ENCODE measurements at places on chromosomes 2 and 18. TPM values are rescaled to one million over a fixed set of nuclear protein-coding genes. Genes with fewer than 3 reads are reported as not detected.
A peak's percentile ranks its signal among the peaks of the same experiment; 100 is the strongest.

IGFBP2 gene
- not detected for total RNA-seq

GRCh38 chr2:203690117-203690431 is 16.4 kb upstream of the CD28 start:
- no peak for ATAC-seq

- ATAC-seq = no peak
Measured at GRCh38 chr2:179237209-179237946, 27.3 kb downstream of the SESTD1 start.

DNA sequence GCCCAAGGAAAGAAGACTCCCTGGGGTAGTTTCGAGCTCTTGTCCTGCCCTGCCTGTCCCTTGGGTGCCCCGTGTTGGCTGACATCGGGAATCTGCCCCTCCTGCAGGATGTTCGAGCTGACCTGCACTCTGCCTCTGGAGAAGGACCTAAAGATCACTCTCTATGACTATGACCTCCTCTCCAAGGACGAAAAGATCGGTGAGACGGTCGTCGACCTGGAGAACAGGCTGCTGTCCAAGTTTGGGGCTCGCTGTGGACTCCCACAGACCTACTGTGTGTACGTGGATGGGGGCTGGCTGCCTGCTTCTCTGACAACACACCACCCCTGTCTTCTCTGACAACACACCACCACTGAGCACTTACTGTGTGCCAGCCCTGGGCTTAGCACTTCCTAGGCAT is 210.8 kb downstream of the DYSF start:
- no peak for ATAC-seq

DNA sequence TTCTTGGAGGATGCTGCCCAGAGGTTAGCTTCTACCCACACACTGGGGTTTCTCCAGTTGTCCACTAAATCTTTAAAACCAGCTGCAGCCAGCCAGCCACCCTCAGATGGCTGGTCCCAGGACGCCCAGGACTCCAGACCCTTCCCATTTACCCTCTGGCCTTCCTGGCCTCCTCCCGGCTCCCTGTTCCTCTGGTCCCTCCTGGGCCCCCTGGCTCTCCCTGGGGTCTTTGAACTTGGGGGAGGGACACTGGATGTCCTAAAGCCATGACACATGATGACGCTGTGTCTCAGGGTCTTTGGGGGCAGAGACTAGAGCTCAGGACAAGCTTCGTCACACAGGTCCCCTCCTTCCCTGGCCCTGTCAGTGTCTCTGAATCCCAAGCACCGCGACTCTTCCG is 201.1 kb upstream of the HDAC4 start:
- ATAC-seq = no peak

DNA sequence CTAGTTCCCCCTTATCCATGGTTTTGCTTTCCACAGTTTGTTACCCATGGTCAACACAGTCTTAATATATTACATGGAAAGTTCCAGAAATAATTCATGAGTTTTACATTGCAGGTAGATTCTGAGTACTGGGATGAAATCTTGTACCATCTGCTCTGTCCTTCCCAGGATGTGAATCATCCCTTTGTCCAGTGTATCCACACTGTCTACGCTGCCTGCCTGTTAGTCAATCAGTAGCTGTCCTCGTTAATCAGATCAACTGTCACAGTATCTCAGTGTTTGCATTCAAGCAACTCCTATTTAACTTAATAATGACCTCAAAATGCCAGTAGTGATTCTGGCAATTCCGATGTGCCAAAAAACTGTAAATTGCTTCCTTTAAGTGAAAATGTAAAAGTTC is 76.3 kb downstream of the DYNC1I2 start:
- ATAC-seq = no peak

DNA sequence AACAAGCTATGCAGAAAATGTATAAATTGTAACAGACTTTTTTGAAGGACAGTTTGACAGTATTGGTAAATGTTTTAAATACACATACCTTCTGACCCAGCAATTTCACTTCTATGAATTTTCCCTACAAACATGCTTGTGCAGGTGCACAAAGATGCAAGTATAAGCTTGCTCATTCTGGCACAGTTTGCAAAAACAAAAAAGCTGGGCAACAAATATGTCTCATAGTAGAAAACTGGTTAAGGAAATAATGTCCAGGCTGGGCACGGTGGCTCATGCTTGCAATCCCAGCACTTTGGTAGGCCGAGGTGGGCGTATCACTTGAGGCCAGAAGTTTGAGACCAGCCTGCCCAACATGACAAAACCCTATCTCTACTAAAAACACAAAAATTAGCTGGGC is 96.9 kb upstream of the NEDD4L start:
- no peak for ATAC-seq

DNA sequence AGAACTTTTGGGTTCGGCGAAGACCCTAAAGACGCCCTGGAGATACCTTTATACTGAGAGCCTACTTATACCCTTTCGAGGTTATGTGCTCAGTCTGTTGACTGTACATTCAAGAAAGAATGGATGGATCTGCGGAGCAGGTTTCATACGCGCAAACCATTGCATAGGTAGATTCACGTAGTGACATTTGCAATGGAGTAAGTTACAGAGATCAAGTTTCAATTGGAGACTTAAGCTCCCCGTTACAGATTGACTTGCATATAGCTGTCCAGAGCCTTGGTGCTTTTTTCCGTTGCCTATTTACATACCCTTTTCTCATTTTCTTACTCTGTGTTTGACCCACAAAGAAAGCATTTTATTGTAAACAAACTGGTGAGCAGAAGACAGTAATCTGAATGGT is 923 bp downstream of the PSMD1 start:
- no peak for ATAC-seq

PSTPIP2 gene
- total RNA-seq = 8.1 TPM

GALNT3 gene
- 10.8 TPM for total RNA-seq

DNA sequence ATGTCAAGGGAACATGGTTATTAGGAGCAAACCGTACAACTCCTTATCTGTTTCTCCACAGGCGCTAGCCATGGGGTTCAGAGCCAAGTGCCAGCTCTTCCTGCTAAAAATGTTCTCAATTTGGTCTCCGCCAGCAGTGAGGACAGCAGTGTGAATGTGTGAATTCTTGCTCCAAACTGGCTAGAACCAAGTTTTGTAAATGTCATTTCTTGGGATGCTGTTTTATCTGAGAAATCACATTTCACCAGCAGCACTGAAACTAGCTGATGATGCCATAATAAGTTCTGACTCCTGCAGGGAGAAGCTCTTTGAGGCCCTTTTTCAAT is 140.6 kb upstream of the LGALSL start:
- ATAC-seq = no peak

DNA sequence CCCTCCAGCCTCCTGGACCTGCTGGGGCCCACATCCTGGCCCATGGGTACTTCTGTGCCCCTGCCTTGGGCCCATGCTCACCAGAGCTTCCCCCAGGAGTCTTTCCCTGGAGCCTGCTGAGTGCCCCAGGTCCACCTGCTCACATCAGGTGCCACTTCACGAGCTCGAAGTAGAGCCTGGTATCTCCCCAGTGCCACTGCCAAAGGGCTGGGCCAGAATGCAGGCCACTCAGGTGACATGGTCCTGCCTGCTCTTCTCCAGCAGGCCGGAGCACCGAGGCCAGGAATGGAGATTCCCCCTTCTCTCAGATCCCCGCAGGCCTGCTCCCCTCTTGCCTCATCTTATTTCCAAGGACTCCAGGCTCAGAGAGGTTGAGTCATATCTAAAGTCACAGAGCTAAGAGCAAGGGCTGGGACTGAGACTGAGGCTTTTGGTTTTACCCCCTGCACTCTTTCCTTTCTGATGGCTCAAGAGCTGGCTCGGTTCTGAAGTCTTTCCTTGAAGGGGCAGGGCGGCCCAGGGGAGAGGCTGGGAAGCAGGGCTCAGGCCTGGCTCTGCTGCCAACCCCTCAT is 79.2 kb downstream of the HS1BP3 start:
- peak; percentile 24 for ATAC-seq

DNA sequence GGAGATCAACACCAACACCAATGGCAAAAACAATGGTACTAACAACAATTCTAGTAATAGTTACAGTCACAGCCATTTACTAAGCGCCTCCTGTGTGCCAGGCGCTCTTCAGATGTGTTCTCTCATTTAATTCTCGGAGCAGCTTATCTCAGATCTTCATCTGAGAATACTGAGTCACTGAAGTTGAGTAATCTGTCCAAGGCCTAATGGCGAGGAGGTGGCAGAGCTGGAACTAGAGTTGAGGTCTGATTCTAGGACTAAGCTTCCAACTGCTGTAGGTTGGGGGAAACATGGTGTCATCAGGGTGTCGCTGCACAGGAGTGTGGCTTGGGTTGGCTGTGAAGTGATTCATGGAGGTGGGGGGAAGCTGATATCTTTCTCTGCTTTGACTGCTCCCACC is 156.1 kb downstream of the DYSF start:
- ATAC-seq = peak; percentile 13

- peak; percentile 73 for ATAC-seq
Measured at GRCh38 chr2:101823347-101823791, 125.9 kb downstream of the MAP4K4 start.

- no peak for ATAC-seq
Measured at GRCh38 chr2:77232909-77233425, 289.2 kb downstream of the LRRTM4 start.

TBC1D8 gene
- total RNA-seq = 0.95 TPM

HOXD10 gene
- total RNA-seq = not detected

KCNJ3 gene
- not detected for total RNA-seq

DNA sequence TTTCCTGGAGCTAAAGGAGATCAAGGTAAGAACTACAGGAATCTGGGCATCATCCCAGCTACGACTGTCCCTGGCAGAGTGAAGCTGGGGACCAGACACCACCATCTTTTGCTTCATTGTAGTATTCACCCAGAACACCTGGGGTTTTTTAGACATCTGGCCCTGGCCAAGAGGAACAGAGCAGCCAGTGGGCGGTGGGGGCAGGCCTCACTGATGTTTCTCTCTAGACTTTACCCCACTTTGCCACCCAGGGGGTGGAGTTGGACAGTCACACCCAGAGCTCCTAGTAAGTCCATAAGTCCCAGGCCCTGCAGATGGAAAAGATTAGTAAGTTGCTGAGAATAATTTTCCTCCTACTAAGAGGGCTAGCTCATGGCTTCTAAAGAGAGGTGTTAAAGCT is 39.6 kb downstream of the MARCO start:
- ATAC-seq = no peak

CHRND gene
- total RNA-seq = not detected

GRCh38 chr2:37892436-37893114 is 32.5 kb upstream of the RMDN2 start:
- ATAC-seq = peak; percentile 36

LRP1B gene
- not detected for total RNA-seq

ZC3H6 gene
- total RNA-seq = 2.1 TPM

Measured in activated T-helper 17 cell treated with anti-CD3 and anti-CD28 coated beads, Interleukin-2, amount 50 U/mL, for 72 hours (primary cell).